ENCODE measurements at places on chromosomes 13 and 19.

DNA sequence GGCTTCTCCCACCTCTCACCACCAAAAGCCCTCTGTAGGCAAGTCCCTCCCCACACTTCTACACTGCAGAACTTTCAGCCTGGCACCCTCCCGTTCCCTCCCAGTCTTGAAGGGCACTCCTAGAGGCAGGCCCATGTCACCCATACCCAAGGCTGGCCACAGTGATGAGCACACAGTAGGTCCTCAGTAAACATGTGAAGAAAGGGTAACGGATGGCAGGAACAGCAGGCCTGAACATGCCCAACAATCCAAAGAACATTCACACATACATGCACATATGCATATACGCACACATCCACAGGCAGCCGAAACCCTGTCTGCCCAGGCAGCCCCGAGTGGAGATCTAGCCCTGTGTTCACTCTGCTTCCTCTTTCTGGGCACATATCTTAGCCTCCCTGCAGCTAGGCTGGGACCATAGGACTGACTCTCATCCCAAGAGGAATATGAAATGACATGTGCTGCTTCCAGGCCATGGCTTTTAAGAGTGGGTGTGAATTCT lies 55.2 kb downstream of the CEBPG start:
- no peak for DNase-seq

- DNase-seq: no peak
Observed at GRCh38 chr13:45928843-45929242, 77.3 kb upstream of the SIAH3 start.

- no peak for DNase-seq
Observed at GRCh38 chr13:46983881-46984280, 87.0 kb upstream of the HTR2A start.

GRCh38 chr13:43441899-43442499 lies 344.8 kb downstream of the ENOX1 start:
- no peak for DNase-seq

GRCh38 chr13:94583926-94584325 lies 12.0 kb downstream of the TGDS start:
- DNase-seq: no peak

- DNase-seq: no peak
Observed at GRCh38 chr13:105642511-105642958, 892.9 kb downstream of the EFNB2 start.

- DNase-seq: no peak
Observed at GRCh38 chr13:79918620-79919019, 422.3 kb downstream of the SPRY2 start.

GRCh38 chr13:55990631-55991030 lies 1150.1 kb upstream of the PRR20A start:
- DNase-seq: no peak

DNA sequence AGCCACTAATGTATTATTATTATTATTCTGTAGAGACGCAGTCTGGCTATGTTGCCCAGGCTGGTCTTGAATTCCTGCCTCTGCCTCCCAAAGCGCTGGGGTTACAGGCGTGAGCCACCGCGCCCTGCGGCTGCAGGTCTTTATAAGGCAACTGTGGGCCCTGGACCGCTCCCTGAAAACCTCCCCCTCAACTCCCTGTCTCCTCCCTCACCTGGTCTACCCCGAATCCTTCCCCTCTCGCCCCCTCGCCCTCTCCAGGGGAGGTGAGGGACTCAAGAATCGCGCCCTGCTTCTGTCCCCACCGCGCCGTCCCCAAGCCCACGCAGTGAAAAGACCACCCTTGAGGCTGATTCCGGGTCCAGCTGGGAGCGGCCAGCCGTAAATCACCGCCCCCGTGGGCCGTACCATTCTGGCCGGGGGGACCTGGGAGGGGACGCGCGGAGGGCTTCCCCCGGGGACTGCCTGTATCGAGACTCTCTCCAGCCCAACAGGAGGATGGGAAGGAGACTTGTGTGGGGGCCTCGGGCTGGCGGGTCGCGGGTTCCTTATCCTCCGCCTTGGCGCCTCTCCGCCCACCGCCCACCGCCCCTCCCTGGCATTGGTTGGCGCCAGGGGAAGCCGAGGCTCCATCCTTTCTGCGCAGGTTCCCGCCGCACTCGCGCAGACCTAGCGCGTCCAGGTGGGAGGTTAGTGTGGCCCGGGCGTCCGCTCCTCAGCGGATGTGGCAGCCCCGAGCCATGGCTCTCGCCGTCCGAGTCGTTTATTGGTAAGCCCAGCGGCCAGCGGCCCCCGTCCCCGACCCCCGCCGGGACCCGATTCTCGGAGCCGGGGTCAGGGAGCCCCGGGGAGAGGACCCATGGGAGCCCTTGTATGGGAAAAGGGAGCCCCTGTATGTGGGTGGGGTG lies at the start of gene SELENOW:
Gene SELENOW, plus strand, starts transcription at position 655 of the 905 bp plus-strand sequence. Its CDS starts 83 bp downstream, at position 738.
- DNase-seq: peak; percentile 57

DNA sequence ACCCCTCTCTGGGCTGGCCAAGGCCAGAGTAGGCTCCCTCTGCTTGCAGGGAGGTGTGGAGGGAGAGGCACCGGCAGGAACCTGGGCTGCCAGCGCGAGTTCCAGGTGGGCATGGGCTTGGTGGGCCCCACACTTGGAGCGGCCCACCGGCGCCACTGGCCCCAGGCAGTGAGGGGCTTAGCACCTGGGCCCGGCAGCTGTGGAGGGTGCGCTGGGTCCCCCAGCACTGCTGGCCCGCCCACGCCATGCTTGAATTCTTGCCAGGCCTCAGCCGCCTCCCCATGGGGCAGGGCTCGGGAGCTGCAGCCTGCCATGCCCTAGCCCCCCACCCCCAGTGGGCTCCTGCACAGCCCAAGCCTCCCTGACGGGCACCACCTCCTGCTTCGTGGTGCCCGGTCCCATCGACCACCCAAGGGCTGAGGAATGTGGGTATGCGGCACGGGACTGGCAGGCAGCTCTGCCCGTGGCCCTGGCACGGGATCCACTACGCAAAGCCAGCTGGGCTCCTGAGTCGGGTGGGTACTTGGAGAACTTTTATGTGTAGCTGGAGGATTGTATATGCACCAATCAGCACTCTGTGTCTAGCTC lies 1648.0 kb downstream of the OLFM4 start:
- DNase-seq: no peak

GRCh38 chr13:71758828-71759227 lies 108.2 kb downstream of the DACH1 start:
- no peak for DNase-seq

GRCh38 chr19:18306209-18306887 lies 16.5 kb downstream of the LSM4 start:
- no peak for DNase-seq

- no peak for DNase-seq
Observed at GRCh38 chr19:29875931-29876330, 64.1 kb downstream of the CCNE1 start.

- no peak for DNase-seq
Observed at GRCh38 chr13:53152057-53152421, 123.4 kb downstream of the OLFM4 start.

DNA sequence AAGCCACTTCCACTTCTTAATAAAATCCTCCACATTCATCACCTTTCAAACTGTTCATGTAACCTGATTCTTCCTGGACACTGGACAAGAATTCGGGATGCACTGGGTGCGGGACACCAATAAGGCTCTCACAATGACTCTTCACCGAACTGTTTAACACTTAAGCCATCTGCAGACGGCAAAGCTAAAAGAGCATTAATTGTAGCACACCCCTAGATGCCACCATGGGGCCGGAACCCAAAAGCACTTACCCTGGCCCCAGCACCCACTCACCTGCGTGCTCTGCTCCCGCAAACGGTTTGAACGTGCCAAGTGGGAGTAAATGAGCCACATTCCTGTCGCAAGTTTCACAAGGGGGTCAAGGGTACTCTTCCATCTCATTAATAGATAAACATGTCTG lies 254.3 kb upstream of the PRR20A start:
- no peak for DNase-seq

DNA sequence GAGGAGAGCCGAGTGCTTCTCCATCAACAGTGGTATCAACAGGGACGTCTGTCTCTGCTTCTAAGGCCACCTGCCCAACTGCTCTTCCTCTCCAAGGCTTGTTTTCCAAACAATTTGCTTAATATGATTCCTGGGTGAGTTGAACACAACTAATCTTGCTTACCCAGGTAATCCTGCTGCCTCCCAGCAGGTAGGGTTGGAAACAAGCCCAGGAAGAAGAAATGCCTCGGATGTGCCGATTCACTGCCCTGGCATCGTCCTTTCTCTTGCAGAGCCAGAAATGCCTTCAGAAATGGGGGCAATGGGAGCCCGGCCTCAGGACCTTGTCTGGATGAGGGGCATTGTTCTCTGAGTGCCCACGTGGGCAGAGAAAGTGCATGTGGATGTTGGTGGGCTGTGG lies 51.9 kb upstream of the C1QTNF9B start:
- no peak for DNase-seq

DNA sequence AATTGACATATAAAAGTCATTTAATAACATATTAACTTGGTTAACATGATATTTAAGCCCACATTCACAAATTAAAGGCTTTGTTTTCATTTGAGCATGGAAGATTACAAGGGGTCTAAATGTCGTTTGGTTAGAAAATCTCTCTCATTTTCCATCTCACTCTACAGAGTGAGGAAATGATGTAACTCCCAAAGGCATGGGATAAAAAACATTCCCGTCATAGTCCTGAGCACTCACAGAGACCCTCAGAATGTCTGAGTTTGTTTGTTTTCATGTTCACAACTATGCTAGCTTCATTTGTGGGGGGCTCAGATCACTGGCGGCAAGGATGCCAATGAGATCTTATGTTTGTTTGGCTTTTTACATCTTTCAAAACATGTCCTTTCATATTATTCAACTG lies 307.5 kb downstream of the TBC1D4 start:
- DNase-seq: no peak

DNA sequence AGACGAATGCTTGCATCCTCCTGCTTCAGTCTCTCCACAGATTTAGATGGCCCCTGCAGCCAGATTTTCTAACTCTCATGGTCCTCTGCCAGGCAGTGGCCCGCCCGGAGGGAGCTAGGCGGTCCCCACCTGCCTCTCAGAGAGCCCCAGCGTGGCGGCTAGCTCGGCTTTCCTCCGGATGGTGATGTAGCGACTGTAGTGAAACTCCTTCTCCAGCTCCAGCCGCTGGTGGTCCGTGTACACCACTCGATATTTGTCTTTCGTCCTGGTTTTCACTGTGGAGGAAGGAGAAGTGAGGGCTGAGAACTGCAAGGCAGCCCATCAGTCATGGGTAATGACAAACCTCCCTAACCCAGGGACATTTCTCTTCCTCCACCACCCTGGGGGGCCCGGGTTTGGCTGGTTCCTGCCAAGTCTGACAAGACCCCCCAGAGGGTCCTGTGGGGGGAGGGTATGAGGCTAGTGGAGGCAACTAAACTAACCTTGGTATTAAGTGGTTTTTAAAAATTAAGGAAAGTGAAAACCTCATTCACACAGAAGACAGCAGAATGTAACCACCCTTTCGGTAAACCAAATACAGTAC lies 4.3 kb downstream of the CDX2 start:
- DNase-seq: no peak

DNA sequence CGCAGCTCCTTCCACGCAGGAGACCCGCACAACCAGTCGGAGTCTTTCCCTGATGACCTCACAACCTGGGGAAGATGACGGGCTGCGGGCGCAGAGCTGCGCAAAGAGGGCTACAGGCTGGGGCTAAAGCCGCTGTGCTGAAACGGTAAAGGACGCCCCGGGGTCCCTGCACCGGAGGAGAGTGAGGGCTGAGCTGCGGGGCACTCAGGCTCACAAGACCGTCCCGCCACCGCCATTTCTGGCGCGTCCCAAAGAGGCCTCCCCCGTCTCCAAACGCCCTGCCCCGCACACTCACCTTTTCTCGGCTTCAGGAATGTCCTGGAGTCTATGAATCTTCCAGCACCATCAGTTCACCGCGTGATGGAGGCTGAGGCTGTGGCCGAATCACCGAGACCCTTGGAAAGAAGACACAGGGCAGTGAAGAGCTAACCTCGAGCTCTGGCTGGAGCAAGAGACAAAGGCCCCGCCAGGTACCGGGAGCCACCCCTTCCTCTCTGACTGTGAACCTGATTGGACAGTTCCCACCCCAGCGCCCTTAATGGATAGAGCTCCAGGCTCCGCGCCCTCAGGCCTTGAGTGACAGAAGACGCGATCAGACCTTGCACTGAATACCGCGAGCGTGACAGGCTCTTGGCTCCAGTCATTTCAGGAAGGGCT lies 41.8 kb upstream of the ZNF429 start:
- peak; percentile 10 for DNase-seq
